ENCODE measurements at places on chromosomes 7 and 10.

- DNase-seq, result no peak
Observed at GRCh38 chr10:132509506-132510173, 27.9 kb upstream of the INPP5A start.

GRCh38 chr10:72729528-72729927 lies 37.6 kb downstream of the MCU start:
- DNase-seq, result no peak

DNA sequence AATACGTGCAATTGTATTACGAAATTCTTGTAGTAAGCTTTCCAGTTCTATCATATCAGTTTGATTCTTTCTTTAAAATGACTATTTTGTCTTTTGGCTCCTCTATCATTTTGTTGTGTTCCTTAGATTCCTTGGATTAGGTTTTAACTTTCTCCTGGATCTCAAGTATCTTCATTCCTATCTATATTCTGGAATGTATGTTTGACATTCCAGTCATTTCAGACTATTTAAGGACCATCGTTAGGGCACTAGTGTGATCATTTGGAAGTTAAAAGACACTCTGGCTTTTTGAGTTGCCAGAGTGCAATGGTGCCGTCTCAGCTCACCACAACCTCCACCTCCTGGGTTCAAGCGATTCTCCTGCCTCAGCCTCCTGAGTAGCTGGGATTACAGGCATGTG lies 45.7 kb upstream of the SFTPD start:
- no peak for DNase-seq

- no peak for DNase-seq
Observed at GRCh38 chr7:45890902-45891461, 2.7 kb downstream of the IGFBP1 start.

DNA sequence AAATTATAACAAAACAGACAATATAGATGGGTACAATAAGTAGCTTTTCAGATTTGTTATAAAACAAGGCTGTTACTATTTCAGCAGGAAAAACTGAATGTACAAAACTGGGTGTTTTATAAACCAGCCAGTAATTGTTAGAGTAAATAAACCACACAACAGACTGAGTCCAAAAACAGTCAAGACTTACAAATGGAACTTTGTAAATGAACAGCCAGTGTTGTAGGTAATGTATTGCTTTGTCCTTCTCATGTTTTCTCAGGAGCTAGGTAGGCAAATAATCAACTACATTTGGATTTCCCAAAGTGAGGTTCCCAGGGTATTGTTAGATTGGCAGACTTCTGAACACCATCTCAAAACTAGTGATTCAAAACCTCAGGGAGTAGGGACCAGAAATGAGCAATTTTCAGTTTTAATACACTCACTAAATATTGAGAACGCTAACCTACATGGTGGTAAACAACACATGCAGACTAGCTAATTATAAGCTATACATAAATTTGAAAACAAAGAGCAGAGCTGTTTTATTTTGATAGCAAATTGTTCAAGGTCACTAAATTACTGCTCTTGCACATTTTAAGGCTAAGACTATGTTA lies 36.2 kb downstream of the HERPUD2 start:
- DNase-seq, result no peak

- DNase-seq, result no peak
Observed at GRCh38 chr7:40546616-40547501, 412.1 kb downstream of the SUGCT start.

DNA sequence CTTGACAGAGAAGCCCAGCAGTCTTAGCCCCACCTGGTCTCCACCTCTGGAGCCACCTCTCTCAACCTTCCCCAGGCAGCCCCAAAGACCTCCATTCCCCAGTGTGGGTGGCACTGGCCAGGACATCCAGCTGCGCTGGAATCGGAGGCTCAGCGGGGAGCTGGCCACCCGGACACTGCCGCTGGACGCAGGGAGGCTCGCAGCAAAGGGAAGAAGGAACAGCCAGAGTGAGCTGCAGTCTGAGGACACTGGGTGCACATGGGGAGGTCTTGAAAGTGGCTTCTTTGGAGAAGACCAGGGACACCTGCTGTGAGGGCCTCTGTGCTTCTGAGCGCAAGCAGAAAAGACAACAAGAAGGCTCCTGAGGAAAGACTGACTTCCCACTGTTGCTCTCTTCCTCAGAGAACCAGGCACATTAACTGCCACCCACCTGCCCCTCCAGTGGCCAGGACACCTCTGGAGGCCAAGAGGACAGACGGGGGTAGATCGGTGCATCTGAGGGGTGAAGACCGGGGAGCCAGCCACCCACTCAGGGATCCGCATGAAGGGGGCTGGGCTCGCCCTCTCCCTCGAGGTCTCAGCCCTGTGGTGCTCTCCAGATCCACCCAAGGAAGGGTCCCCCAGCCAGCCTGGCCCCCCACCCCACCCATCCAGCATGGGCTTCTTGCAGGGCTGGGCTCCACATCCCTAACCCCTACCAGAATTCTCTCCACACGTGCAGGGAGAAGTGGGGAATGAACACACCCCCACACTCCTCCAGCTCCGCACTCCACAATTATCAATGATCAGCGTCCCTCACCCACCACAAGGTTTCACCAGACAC lies 1.8 kb downstream of the CAMK2B start:
- DNase-seq, result no peak

DNA sequence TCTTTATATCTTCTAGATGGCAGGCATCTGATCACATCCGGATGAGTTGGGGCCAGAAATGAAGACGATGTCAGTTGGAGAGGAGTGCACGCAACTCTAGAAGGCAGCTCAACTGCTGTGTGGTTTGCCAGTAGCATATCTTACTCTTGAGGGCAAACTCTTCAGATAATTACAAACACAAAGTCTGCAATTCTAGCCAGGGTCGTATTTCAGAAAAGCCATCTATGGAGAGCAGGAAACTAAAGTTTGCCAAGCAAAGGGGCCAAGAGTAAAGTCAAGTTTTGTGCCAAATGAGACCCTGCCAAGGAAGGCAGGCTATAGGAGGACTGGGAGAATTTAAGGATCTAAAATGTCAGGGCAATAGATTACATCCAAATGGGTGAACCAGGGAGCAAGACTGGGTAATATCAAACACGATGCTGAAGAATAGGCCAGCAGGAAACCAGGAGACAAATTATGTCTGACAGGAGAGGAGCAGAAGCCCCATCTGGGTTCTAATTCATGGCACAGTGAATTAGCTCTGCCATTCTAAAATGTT lies 312.5 kb upstream of the SEMA3C start:
- no peak for DNase-seq

- DNase-seq, result no peak
Observed at GRCh38 chr10:119526621-119527592, 15.6 kb downstream of the RGS10 start.

GRCh38 chr7:4205828-4206227 lies 476.3 kb upstream of the FOXK1 start:
- no peak for DNase-seq

DNA sequence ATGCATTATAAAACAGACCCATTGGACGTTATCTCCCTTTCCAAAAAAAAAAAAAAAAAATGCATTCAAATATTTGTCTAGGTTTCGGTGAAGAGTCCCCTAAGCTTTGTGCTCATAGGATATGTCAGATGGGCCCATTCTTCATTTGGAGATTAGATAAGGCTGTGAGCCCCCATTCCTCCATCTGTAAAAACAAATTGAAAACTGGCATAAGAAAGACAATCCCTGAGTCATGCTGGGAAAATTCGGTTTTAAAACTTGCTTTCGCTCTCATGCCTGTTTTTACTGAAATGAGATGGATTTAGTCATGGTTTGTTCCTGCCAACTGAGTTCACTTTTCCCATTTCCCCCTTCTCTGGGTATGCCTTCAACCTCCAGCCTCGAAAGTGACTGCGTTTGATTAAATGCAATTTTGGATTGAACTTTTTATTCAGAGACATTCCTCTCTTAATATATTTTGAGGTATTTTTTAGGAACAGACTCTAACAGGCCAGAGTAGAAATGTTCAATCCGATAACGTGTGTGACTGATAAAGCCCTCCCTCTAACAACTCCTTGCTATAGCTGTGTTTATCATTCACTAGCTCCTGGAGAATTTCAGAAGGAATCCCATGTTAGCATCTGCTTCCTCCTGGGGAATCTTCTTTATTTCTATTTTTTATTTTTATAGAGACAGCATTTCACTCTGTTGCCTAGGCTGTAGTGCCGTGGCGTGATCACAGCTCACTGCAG lies 190.9 kb upstream of the LYZL2 start:
- no peak for DNase-seq

DNA sequence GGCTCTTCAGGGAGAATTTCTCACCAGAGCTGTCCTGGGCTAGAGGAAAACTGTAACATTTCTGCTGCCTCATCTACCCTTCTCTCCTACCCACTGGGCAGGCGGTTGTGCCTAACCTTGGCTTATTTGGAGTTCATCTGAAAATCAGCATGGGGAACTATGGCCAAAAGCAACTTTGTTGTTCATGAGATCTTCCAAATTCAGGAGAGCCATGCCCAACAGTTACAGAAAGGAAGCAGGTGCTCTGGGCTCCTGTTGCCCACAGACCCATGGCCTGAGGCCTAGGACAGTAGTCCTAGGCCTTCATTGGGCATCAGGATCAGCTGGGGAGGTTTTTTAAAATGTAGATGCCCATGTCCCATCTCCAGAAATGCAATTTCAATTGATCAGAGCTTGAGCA lies 85.2 kb downstream of the GRID1 start:
- no peak for DNase-seq

DNA sequence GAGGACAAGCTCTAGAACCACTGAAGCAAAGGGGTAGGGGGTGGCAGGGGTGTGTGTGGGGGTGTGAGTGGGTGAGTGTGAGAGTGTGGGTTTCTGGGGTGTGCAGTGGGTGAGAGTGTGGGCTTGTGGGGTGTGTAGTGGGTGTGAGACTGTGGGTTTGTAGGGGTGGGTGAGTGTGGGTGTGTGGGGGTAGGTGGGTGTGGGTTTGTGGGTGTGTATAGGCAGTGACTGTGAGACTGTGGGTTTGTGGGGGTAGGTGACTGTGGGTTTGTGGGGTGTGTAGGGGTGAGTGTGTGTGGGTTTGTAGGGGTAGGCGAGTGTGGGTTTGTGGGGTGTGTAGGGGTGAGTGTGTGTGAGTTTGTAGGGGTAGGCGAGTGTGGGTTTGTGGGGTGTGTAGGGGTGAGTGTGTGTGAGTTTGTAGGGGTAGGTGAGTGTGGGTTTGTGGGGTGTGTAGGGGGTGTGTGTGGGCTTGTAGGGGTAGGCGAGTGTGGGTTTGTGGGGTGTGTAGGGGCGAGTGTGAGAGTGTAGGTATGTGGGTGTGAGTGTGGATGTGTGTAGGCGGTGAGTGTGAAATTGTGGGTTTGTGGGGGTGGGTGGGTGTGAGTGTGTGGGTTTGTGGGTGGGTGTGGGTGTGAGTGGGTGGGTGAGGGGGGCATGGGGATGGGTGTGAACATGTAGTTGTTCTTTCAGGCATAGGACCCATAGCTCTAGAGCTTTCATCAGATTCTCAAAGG lies 8.8 kb downstream of the NOS3 start:
- DNase-seq, result no peak

- DNase-seq, result no peak
Observed at GRCh38 chr7:94008537-94008936, 4.4 kb upstream of the BET1 start.

DNA sequence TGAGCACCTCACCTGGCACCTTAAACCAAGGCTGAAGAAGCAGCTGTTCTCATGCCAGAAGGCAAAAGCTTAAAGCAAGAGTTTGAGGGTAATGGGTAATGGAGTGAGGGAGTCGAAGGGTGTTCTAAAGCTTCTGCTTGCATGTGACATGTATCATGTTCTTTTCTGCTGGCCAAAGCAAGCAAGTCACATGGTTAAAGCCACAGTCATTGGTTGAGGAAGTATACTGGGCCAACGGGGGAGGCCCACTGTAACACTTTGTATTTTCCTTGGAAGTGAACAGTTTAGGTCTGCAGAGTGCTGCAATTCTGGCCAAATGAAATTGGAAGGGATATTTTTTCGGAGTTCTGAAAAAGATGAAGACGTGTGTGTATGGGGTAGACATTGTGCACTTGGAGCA lies 75.7 kb downstream of the REEP3 start:
- DNase-seq, result no peak

DNA sequence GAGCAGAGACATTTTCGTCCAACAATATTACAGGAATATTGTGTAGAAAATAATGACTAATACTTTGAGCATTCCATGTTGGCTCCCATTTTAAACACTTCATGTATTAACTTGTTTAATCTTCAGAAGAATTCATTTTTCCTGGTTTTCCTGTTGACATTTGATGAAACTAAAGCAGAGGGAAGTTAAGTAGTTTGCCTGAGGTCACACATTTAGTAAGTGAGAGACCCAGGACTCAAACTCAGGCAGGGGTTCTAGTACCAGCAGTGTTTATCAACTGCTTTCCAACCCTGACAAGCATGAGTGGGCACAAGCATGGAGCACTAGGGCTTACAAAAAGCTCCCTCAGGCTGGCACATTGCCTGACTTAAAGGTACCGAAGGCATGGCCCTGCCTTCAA lies 719.1 kb downstream of the AUTS2 start:
- no peak for DNase-seq

GRCh38 chr10:93462881-93463280 lies 19.3 kb downstream of the MYOF start:
- DNase-seq, result no peak

DNA sequence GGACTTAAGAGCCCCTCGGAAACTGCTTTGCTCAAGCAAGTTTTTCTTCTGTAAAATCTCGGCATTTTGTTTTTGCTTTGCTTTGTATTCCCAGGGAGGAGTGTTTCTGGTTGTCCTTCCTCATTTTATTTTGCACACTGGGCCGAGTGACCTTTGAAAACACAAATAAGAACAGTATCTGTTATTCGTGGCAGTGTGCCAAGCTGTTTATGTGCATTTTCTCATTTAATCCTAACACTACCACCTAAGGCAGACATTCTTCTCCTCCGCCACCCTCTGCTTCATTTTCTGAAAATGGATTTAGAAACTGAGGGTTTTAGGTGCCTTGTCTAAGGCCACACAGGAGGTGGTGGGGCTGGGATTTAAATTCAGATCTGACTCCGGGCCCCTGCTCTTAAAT lies 218.5 kb downstream of the TCF7L2 start:
- DNase-seq, result no peak

GRCh38 chr10:44956717-44957706 lies 2.6 kb upstream of the RASSF4 start:
- no peak for DNase-seq

- no peak for DNase-seq
Observed at GRCh38 chr10:93726024-93726423, 23.6 kb upstream of the FRA10AC1 start.

DNA sequence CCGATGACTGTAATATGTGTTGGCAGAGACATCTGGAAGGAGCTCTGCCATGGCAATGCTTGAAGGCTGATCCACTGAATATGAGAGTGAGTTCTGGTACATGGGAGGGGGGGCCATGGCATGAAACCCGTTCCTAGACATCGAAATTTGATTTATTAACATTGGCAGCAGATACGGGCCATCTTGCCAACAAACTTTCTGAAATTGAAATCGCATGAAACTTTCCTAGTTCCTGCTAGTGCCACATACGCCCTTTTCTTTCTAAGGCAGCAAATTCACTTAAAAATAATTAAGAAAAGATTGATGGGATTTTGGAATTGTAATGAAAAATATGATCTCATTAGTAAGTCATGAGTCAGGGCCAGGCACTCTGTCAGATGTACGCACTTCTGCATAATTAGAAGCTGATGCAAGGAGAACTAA lies 91.8 kb upstream of the KMT2C start:
- no peak for DNase-seq

- DNase-seq, result no peak
Observed at GRCh38 chr10:93475227-93475626, 6.9 kb downstream of the MYOF start.

GRCh38 chr10:23316406-23316805 lies 28.2 kb downstream of the C10orf67 start:
- DNase-seq, result no peak
